Gastroesophageal sphincter (tissue), 4 donors: ENCODE measurements at places on chromosomes 2 and 18. TPM values are rescaled to one million over a fixed set of nuclear protein-coding genes. Genes with fewer than 3 reads are reported as not detected.
A peak's percentile ranks its signal among the peaks of the same experiment; 100 is the strongest.

DNA sequence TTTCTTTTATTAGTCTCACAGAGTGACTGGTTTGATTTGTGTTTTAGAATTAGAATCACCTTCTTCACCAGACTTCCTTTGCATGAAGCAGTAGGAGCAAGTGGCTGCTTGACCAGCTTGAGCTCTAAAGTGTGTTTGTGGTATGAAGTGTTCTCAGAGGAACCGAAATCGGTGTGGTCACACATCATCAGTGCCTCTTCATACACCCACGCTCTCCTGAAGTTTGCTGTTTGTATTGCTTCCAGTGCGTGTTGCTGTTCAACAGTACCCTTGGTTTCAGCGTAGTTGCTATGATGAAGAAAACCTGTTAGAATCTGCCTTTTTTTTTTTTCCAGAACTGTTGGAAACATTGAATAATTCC is 77.9 kb downstream of the LIMS1 start:
- ATAC-seq = no peak

The TCF23 gene
- total RNA-seq = not detected

The CD8B2 gene
- total RNA-seq = not detected

GRCh38 chr2:239324456-239324855 is 76.4 kb downstream of the HDAC4 start:
- no peak for ATAC-seq

- ATAC-seq = peak; percentile 62
Measured at GRCh38 chr2:191165176-191165643, 14.4 kb upstream of the STAT4 start.

The CHRND gene
- total RNA-seq = not detected

The TEKT4 gene
- not detected for total RNA-seq

DNA sequence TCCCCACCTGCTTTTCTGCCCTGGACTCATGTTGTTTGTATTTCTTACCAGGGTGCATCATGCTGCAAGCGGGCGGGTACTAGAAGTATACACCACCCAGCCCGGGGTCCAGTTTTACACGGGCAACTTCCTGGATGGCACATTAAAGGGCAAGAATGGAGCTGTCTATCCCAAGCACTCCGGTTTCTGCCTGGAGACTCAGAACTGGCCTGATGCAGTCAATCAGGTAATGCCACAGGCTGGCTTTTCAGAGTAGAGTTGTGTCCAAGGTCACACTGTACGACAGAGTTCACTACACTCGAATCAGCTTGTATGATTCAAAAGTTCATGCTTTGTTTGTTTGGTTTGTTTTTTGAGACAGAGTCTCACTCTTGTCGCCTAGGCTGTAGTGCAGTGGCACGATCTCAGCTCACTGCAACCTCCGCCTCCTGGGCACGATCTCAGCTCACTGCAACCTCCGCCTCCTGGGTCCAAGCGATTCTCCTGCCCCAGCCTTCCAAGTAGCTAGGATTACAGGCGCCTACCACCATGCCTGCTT is 19.4 kb downstream of the SRSF7 start:
- ATAC-seq = no peak

GRCh38 chr2:12606472-12607000 is 110.2 kb upstream of the TRIB2 start:
- no peak for ATAC-seq

- ATAC-seq = peak; percentile 80
Measured at GRCh38 chr2:172927641-172928357, 147.8 kb upstream of the MAP3K20 start.

DNA sequence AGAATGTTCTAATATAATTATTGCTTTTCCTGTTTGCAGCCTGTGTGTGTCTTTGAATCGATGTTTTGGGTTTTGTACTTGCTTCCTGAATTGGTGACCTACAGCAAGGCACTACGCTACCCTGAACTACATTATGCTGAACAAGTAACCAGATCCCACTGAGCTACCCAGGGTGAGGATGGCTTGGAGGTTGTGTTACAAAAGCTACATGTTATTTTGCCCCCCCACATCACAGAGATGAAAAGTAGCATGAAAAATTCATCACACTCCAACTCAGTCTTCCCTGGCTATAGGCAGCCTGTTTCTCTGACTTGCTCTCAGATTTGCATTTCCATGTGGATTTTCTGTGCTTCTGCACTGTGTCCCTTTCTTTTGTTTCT is 162.1 kb downstream of the LDLRAD4 start:
- no peak for ATAC-seq

The ICOS gene
- not detected for total RNA-seq

DNA sequence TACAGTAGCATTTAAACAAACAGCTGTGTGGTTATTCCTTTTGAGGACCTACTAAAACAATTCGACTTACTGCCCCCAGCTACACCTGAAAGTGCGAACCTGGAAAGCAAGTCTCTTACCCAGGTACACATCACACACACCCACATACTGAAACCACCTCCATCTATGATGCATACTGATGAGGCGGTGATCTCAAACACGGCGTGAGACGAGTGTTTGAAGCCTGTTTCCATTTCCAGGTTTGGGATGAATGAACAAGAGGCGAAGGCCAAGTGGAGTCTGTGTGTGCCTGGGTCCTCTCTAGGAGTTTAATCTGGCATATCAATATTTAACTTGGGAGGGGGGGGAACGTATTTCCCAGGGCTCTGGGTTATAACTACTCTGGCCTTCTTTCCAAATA is 1.6 kb downstream of the TMEM185B start:
- no peak for ATAC-seq

The UBR3 gene
- 62.3 TPM for total RNA-seq

The REG1A gene
- total RNA-seq = not detected

DNA sequence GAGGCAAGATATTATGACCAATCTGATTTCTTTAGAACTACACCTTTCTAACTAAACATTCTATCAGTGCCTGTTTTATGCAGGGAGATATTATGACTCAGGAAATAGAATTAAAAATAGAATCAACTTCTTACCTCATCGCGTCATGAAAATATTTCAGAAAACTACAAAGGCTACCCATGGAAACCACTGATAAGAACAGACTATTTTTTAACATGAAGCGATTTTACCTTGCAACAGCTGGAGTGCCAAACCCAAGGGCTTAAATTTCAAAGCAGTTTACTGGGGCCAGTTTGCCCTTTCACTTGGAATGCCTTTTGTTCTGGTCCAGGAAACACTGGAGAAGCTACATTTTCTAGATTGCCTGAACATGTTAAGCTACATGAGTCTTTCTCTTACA is 304.8 kb upstream of the CCDC68 start:
- ATAC-seq = no peak

DNA sequence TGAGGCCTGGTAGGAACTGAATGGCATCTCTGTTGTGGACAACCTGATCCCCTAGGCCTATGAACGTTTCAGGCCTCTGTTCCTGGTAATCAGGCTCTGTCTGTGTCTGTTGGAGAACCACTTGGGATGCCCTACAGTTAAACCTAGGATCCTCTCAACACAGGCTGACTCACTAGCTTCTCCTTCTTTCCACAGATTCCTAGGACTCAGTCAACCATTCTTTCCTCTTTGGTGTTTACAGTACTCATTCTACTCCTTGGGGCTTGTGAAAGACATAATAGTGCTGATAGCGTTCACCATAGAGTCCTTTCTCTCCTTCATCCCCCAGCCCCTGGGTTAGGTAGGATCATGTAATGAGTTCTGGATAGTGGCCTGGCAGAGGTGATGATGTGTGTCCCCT is 544.3 kb downstream of the METTL4 start:
- ATAC-seq = no peak

GRCh38 chr2:176189681-176190641 is 1.5 kb downstream of the HOXD1 start:
- no peak for ATAC-seq

The EN1 gene
- total RNA-seq = not detected

The ERMN gene
- not detected for total RNA-seq
